ENCODE measurements at places on chromosomes 3 and 15. TPM values are rescaled to one million over a fixed set of nuclear protein-coding genes. Genes with fewer than 3 reads are reported as not detected.

DNA sequence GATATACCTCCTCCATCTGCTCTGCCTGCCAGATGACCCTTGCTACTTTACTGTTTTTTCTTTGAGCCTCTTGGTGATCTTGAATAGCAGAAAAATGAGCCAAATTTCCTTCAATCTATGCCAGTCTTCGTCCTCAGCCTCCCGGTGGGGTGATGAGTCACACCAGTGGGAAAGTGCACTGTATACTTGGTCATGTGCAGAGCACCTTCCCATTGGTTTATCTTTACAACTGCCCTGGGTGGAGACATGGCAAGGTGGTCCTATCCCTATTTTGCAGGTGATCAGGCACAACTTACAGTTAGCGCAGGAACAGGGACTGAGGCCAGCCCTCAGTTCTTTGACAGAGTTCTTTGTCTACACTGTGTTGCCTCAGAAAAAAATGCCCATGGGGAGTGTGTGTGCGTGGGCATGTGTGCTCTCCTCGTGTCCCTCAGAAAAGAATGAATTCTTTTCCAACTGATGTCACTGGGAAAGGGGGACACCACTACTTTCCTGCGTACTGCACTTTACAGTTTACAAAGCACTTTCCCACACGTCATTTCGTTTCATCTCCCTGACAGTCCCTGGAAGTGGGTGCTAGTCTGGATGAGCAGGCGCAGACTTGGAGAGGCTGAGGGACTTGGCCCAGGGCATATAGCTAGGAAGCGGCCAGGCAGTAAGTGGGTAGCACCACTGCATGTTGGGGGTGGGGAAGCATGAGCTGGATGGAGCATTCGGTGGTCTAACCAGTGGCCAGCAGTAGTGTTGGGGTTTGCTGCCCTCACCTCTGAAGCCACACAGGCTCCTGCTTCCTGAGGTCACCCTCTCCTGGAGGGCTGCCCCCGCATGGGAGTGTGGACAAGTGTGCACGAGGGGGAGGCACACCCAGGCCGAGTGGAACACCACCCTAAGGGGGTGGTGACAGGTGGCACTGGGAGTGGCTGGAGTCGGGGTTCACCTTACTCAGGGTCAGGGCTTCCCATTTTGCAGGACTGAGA lies 24.1 kb downstream of the SMAD3 start:
- no peak for DNase-seq

DNA sequence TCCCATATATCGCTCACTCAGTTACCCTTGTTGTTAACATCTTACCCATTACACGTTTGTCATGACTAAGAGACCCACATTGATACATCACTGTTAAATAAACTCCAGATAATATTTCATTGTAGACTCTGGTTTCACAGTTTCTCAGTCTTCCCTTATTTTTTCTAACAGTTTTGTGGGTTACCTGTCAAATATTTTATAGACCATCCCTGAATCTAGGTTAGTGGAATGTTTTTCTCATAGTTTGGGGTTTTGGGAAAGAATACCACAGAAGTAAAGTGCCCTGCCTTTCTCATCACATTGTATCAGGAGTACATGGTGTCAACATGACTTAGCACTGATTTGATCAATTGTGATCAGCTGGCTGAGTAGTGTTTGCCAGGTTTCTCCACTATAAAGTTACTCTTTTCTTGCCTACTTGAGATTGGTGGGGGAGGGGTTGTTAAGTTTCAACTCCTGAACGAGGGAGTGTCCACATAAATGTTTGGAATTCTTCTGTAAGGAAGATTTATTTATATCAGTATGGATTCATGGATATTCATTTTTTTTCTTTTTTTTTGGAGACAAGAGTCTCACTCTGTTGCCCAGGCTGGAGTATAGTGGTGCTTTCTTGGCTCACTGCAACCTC lies 25.9 kb downstream of the RNF111 start:
- no peak for DNase-seq

DNA sequence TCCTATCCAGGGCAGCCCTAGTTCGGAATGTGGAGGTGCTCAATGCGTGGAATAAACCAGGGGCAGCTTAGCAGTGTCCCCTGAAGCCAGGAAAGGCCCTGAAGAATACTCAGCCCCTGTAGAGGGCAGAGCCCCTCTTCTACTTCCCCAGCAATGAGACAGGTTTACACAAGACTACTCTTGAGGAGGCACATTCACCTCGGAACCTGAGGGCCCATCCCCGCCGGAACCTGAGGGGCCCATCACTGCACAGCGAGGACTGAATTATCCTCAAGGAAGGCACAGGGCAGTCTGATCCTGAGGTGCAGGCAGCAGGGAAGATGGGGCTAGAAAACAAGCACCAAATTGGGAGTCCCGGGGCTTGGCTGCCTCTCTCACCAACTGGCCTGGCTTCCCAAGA lies 22.2 kb downstream of the CCDC13 start:
- no peak for DNase-seq

C15orf62 gene
- 0.78 TPM for total RNA-seq

Measured in right lobe of liver (tissue), 6 donors.